Neuronal stem cell (in vitro differentiated cells): ENCODE measurements at places on chromosomes 2 and 18.

- no peak for DNase-seq
Measured at GRCh38 chr2:88857951-88858411, 166.5 kb downstream of the RPIA start.

GRCh38 chr18:38826247-38826646 lies 1260.6 kb upstream of the CELF4 start:
- no peak for DNase-seq

GRCh38 chr2:27977731-27978312 lies 87.3 kb downstream of the BABAM2 start:
- no peak for DNase-seq

GRCh38 chr2:9715238-9715637 lies 84.4 kb upstream of the YWHAQ start:
- no peak for DNase-seq

- DNase-seq = no peak
Measured at GRCh38 chr2:30897539-30897938, 90.3 kb upstream of the CAPN13 start.

DNA sequence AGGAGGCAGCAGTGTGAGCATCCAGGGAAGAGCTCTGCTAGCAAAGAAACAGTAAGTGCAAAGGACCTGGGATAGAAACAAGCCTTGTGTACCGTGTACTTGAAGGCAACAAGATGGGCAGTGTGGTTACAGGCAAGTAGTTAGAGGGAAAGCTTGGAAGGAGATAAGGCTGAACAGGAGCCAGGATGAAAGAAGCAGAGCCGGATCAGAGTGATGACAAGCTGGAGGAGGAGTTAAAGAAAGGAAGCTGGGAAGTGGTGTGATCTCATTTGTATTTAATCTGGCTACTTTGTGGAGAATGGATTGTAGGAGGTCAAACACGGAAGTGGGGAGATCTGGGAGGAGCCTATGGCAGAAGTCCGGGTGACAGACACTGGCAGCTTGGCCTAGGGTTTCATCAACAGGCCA lies 44.7 kb upstream of the VPS54 start:
- DNase-seq = no peak

GRCh38 chr2:187215532-187216240 lies 232.4 kb downstream of the CALCRL start:
- DNase-seq = no peak

DNA sequence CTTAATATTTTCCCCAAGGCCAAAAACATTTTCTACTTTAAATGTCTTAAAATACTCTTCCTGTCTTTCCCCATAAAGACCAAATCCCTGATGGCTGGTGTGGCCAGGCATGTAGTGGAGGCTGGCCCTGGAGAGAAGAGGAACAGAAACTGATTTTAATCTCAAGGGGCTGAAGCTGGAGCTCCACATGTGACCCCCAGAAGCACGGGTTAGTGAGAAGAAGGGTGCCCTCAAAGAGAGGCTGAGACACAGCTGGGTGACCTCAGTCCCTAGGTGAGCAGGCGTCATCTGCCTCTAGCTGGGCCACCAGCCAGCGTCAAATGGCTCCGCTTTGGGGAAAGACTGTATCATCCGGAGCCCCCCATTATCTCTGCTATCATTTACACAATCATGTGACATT lies 19.3 kb upstream of the TMEM18 start:
- no peak for DNase-seq

- no peak for DNase-seq
Measured at GRCh38 chr2:170924969-170925368, 4.1 kb upstream of the GORASP2 start.

DNA sequence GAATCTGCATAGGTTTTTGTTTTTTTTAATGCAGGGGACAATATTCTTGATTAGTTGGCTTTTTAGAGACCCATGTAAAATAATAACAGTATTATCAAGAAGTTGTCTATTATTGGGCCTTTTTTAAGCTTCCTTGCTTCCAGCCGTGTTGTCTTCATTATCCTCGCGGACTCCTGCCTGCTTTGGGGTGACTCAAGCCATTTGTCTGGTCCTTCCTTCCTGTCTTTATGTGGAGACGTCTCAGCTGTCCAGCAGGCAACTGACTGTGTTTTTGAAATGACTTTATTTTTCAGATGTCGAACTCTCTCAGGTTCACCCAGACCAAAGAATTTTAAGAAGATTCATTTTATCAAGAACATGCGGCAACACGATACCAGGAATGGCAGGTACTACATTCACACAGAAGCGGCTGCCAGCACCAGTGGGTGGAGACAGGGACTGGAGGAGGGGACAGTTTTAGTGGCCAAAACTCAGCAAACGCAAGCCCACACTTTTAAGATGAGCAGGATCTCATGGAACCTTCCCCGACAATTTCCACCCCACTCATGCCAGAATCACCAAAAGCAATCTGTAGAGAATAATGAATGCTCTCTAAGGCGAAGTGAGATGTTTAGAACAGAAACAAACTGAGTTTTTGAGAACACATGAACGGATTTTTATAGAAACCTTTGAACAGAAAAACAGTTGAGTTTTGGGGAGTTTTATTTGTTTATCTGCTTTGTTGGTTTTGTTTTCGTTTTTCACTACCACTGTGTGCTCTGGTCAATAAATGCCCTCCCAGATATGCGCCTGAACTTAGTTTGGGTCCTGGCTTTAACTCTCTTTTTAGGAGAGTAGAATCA lies 59.1 kb downstream of the CABLES1 start:
- DNase-seq = no peak

DNA sequence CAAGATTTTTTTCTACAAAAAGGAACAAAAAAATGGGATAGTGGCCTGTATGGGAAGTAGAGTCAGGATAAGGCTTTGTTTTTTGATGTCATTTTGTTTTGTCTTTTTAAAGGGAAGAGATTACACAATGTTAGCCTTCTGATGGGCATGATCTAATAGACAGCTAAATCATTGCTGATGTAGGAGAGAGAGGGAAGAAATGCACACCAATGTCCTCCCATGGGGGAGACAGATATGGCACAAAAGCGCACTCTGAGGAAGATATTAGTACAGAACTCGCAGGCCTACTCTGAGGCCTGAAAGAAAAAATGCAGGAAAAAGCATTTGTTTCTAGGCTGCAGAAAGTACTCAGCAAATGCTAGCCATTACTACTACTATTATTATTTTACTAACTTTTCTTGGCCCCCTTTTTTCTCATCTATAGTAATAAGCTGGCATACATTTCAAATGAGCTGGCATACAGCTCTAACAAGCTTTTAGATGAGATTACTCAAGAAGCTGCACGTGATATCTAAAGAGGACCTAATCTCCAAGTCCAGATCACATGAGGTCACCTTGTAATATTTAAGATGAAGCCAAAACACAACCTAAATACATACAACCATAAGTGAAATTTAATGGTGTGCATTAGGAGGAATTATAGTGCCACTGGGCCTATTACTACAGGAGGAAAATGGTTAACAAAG lies 269.4 kb upstream of the TANK start:
- no peak for DNase-seq
